K562 (cell line): ENCODE measurements at places on chromosomes 2 and 18.
A peak's percentile ranks its signal among the peaks of the same experiment; 100 is the strongest.

DNA sequence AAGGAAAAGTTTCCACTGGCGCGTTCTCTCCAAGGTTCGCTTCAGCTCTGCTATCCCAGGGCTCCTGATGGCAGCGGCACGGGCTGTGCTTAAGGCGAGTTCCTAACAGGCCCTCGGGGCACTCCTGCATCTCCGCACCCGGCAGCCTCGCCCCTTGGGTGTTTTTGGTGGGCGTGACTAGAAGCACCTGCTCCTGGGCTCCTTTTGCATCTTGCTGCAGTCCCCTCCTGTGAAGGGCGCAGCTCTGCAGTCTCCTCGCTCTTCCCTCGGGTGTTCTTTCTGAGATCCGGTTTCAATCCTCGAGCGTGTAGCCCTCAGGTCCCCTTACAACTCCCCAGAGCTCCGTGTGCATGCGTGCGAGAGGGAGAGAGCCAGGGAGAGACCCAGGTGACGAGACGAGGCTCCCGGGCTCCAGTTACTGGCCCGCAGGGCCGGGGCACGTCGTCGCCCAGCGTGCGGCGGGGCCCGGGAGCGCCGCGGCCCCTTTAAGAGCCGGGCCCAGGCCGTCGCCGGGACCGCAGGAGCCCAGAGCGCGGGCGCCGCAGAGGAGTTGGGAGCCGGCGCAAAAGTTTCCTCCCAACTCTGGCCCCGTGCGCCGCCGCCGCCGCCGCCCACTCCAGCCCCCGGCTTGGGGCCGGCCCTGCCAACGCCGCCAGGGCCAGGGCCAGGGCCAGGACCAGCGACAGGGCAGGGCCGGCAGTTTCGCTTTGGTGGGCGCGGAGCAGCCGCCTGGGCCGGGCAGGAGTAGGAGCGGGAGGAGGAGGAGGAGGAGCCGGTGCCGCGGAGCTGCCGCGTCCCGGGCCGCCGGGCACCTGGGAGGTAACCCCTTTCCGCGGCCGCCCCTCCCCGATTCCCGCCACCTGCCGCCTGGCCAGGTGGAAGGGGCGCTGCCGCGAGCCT is at the start of gene PARD3B:
Gene PARD3B, plus strand, starts transcription at position 515 of the 900 bp plus-strand sequence. CDS start 525 bp downstream, outside the sequence.
- DNase-seq, result peak; percentile 8

DNA sequence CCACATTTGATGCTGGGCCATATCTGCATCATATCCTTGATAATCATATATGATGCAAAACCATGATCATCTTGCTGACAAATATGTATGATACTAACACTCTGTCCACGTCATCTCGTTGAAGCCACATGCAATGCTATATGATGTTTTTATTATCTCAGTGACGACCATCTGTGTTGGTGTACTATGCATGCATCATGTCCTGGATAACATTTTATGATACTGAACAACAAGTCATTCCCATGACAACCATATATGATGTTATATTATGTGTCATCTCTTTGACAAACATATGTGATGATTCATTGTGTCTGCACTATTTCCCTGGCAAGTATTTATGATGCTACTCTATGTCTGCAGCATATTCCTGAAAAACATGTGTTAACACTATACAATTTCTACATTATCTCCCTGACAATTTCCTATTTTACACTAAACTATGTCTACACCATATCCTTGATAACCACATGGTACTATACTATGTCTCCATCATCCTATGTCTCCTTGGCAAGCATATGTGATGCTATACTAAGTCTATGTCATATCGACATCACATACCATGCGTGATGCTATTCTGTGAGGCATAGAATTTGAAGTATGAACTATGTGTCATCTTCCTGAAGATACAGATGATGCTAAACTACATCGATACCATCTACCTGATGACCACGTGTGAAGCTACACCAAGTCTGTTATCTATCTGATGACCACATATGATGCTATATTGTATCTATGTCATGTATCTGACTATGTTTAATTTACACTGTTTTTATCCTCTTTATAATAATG is 37.0 kb downstream of the DAW1 start:
- DNase-seq, result no peak

- DNase-seq, result no peak
Observed at GRCh38 chr2:239326831-239327535, 73.8 kb downstream of the HDAC4 start.

- no peak for DNase-seq
Observed at GRCh38 chr2:149994057-149994728, 406.6 kb upstream of the MMADHC start.

DNA sequence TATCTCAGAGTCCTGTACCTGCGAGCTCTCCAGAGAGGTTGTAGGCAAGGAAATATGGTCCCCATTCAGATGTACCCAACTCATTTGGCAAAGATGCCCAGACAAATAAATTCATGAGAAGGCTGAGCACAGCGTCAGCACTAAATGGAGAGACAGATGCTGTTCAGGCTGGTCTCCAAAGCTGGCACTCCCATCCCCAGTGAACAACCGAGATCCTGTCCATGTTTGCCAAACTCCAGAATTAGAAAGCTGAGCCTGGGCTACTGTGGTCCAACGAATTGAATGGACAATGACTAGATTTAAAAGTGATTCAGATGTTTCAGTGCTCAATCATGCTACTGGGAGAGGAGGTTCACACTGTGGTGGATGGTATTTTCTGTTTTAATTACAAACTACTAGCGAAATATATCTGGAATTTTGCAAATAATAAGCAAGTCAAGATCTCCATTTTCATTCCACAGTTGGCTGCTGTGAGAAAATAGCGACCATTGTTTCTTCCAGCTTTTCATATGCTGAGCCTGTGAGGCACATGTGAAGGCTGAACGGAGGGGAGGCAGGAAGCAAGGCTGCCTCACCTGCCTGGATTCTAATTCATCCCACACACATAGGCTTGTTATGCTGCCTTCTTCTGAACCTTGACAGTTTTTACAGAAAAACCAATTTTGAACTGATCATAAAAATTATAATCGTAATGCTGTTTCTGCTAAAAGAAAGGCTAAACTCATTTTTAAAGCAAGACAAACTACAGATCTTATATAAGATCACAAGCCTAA is 22.6 kb upstream of the DAPL1 start:
- no peak for DNase-seq

GRCh38 chr2:47346638-47347037 is 56.3 kb upstream of the MSH2 start:
- no peak for DNase-seq

GRCh38 chr18:54316071-54316820 is 41.4 kb downstream of the STARD6 start:
- no peak for DNase-seq

- no peak for DNase-seq
Observed at GRCh38 chr2:44954889-44955592, 13.5 kb downstream of the SIX3 start.

DNA sequence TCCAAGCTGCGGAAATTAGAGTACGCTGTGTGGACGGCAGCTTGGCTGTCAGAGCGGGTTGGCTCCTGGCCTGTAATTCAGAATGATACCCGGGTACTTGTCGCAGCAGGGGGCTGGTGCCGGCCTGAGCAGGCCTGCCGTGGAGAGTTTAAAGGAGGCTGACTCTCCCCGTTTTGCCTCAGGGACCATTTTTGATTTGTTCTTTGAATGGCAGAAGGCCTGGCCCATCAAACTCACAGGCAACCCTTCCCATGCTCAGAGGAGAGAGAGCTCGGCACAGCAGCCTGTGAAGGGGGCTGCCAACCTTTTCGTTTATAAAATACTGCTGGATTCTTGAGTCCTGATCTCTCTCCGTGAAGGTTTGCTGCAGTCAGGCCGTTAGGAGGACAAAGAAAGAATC is 151.3 kb downstream of the KLHL29 start:
- DNase-seq, result no peak

DNA sequence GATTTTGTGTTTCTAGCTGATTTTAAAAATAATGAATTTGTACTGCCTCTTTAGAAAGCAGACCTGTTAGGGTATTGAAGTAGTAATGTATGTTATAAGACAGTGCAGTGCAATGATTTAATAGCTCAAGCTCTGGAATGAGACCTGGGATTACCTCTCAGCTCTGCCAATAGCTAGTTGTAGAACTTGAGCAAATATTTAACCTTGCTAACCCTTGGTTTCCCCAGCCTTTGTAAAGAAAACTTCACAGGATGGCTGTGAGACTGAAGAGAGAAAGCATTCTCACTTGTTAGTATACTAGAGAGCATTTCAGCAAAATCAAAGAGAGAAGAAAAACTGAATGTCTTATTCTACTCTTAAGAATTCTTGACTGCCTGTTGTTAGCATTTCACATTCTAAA is 293.9 kb downstream of the KIAA1328 start:
- DNase-seq, result no peak

- DNase-seq, result no peak
Observed at GRCh38 chr2:100818606-100819369, 1.2 kb upstream of the NPAS2 start.

DNA sequence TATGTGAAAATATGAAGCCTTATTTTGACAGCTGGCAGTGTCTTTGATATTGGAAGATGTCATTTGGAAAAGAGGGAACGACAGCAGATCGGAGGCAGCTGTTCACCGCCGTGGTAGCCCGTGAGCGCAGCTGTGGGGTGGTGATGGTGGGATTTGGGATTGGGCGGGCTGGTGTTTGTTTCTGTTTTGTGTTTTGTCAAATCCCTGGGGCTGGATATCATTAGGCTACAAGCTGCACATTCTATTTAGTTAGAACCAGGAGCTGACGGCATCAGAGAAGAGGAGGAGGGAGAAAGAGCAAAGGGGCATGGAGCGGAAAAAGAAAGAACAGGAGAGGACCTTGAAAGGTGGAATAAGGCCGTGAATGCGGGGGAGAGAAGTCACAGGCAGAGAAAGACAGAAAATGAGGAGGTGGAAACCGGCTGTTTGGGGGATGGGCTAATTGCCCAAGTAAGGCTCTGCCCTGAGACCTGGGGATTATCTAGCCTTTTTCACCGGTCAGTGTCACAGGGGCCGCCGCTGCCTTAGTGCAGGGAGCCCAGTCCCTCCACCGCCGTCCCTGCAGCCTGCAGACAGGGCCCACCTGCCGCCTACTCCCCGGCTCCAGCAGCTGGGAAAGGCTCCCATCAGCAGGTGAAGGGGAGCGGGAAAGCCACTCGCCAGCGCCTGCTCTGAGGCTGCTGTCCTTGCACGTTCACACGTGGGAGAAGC is 88.0 kb downstream of the ZCCHC2 start:
- peak; percentile 19 for DNase-seq

DNA sequence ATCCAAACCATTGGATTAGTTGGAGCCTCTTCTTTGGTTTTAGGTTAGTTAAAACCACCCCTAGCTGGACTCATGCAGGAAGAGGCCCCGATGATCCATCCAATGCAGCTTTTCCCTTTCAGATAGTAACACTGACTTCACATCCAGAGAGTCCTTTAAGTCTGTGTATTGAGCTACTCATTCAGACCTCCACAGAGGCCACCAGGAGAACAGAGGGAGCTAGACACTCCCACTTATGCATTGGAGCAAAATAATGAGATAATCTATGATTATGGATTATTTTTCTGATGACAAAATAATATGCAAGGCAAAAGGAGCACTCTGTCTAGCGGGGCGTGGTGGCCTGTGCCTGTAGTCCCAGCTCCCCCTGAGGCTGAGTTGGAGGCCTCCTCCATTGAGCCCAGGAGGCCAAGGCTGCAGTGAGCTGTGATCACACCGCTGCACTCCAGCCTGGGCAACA is 1.6 kb upstream of the ROCK2 start:
- DNase-seq, result no peak

GRCh38 chr2:218152172-218152571 is 14.6 kb downstream of the CXCR1 start:
- no peak for DNase-seq

DNA sequence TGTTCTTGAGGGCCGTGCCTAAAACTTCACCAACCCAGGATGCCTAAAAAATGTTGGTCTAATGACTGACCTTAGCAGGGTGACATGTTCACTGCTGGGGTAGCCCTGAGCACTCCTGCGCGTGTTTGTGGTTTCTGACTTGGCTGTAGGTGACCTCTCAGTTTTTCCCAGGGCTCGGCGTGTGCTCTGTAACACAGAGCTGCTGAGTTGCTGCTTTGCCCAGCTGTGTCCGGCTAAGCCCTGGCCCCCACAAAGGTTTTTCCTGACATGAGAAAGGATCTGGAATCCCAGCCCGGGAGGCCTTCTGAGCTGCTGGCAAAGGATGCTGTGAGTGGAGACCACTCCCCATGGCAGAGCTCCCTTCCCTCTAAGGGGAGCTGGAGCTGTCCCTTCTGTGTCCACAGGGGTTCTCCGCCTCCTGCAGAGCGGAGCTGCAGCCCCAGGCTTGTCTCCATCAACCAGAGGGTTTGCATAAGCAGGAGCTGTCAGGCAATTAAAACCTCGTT is 52.7 kb downstream of the CRIM1 start:
- DNase-seq, result no peak

DNA sequence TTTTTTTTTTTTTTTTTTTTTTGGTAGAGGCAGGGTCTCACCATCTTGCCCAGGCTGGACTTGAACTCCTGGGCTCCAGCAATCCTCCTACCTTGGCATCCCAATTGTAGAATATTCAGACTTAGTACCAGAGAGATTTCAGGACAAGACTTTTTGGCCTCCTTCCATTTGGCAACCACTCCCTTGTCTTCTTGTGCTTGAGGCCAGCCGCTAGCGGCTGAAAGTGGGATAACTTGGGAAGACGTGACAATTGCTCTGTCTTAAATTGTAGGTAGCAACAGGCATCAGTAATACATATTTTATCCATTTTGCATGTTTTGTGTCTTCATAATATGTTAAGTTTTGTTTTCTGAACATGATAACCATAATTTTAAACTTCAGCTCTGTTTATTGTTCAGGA is 53.3 kb upstream of the TTN start:
- DNase-seq, result no peak

DNA sequence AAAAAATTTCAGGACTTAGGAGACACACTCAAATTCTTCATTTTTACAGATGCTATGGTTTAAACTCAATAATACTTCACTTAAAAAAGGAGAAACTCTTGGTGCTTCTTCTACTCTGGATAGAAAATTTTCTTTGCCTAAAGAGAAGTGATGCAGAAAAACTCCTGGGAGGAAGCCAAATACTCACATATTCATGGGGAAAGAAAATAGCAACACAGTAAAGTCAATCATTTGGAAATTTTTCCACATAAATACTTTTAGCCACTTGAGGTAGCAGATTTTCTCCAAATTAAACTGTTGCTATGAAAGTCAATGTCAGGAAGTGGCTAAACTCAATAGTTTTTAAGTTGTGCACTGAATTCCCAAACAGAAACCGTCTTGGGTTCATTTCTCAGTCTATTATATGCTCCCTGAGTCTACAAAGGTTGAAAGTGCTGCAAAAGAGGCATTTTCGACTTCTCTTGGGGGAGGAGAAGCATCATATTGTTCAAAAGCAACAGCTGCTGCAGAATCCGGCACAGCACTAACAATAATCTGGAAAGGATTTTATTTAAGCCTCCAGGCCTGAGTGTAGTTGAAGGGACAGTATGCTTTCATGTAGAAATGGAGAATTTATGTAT is 81.1 kb downstream of the UPP2 start:
- DNase-seq, result no peak

GRCh38 chr18:49847524-49847923 is 34.2 kb upstream of the ACAA2 start:
- DNase-seq, result no peak

- DNase-seq, result no peak
Observed at GRCh38 chr18:46718501-46719341, 38.1 kb downstream of the ST8SIA5 start.

GRCh38 chr2:173623438-173624319 is 269.0 kb downstream of the CDCA7 start:
- DNase-seq, result no peak
